WTC11 (cell line): ENCODE measurements at places on chromosomes 3 and 15.

- no peak for DNase-seq
Observed at GRCh38 chr15:55872471-55872870, 120.9 kb downstream of the NEDD4 start.

DNA sequence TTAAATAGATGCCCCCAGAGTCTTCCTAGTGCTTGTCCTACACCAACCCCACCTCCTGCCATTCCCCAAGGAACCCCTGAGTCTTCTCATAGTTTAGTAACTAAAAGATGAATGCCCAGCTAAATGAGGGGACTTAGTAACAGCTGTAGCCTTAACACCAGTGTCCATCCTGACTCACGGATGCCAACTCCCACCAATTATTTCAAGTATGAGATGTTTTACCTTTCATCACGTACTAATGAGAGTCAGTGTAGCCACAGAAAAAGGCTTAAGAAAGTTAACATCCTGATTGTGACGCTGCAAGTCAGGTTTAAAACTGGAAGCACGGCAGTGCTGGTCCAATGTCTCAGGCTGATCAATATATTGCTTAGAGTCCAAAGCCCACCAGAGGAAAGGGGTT lies 109.9 kb downstream of the FMN1 start:
- no peak for DNase-seq

DNA sequence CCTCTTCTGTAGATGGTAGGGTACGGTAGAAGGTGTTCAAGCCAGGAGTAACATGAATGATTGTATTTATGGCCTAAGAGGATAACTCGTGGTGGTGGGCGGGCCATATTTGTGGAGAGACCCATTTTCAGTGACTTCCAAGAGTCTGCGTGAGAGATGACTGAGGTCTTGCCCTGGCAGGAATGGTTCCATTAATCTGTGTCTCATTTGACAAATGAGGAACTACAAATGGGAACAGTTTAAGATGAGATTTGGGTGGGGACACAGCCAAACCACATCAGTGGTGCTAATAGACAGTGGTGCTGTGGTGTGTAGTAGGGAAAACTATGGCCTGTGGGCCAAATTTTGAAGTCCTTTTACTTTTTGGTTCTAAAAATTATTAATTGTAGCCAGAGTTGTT lies 47.1 kb downstream of the FLNB start:
- DNase-seq = no peak

DNA sequence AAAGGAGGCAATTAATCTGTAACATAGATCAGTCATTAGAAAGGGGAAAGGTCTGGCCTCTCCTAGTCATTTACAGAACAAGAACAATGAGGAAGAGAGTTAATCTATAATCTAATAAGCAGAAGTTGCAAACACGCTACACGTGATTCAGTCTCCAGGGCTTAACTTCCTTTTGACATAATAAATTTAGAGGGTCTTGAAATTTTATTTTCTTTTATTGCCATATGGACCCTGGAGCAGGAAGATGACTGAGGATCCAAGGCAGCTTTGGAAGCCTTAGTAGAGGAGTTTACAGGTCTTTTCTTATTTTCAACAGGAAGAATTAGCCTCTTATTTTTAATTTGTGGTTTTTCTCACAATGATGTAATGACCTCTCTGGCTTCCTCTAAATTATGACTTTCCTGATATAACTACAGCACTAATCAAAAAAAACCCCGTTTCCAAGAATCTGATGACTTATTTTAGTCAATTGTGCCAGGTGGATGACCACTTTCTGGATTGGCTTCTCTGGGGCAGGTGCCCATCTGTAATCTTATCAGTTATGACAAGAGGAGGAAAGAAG lies 32.2 kb downstream of the ADGRG7 start:
- DNase-seq = no peak

DNA sequence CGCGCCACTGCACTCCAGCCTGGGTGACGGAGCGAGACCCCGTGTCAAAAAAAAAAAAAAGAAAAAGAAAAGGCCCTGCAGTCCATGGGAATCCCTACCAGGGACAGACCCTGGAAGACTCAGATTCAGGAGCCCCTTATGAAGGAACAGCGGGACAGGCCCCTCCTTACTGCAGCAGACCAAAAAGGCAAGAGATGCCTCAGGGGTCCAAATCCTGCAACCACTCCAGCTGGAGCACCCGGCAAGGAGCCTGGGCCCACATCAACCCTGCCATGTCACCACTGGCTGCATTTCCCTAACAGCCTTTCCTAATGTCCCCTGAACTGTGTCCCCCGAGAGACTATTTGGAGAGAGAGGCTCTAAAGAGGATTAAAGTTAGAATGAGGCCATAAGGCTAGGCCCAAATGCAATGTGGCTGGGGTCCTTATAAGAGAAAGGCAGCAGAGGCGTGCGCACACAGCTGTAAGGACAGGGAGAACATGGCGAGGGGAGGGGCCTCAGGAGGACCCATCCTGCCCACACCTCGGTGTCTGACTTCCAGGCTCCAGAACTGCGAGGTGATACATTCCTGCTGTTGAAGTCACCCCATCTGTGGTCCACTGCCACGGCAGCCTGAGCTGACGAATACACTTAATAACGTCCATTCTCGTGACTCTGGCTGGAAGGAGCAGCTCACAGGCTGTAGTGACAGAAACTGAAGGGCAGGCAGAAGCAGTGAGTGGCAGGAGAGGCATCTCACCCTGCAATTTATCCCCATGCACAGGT lies 78.1 kb downstream of the ATP10A start:
- no peak for DNase-seq

GRCh38 chr3:126021224-126021623 lies 52.2 kb downstream of the ROPN1B start:
- no peak for DNase-seq

DNA sequence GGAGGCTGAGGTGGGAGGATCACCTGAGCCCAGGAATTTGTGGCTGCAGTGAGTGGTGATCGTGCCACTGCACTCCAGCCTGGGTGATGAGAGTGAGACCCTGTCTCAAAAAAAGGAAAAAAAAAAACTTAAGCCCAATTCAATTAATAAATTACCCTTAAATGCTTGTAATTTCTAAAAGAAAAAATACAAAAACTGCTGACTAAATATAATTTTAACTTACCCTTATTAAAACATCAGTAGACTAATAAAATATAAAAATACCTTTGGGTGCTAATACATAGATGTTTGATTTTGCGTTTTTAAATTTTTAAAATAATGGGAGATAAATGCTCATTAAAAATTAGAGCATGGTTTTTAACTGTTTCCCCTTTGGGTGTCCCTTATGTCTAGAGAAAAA lies 17.5 kb upstream of the SLC25A26 start:
- no peak for DNase-seq

DNA sequence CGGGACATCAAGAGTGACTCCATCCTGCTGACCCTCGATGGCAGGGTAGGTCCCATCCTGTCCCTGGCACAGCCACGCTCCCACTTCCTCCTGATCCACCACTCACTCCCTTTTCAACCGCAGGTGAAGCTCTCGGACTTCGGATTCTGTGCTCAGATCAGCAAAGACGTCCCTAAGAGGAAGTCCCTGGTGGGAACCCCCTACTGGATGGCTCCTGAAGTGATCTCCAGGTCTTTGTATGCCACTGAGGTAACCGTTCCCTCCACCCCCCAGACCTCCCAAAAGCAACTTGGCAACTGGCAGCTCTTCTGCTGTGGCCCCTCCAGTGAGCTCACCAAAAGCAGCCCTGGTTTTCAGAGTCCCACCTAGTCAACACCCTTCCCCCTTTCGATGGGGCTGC lies 9.4 kb downstream of the ANKRD63 start:
- DNase-seq = no peak

DNA sequence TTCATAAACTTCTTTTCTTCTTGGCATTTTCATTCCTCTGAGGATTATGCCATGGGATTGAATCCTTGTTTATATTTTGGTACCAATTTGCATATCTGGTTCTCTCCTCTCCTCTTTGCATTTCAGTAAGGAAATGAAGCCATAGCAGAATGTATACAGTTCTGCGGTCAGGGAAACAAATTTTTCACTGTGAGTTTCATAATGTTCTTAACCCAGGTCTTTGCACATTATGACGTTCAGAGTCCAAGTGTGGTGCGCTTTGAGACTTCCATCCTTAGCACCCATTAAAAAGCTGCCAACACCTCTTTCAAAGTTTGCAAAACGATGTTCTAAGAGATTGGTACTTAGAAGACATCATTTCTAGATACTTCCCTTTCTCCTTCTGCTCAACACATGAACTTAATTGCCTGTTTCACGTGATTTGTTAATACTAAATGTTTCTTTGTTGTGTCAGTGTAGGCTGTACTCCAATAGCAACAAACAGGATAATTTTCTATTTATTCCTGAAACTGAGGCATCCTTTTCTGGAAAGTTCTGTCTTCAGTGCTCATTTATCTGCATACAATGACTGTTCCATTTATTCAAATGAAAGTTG lies 953.1 kb upstream of the NR2F2 start:
- no peak for DNase-seq

GRCh38 chr15:44199393-44199792 lies 4.3 kb upstream of the FRMD5 start:
- no peak for DNase-seq

- no peak for DNase-seq
Observed at GRCh38 chr15:25611603-25612002, 172.8 kb upstream of the UBE3A start.

DNA sequence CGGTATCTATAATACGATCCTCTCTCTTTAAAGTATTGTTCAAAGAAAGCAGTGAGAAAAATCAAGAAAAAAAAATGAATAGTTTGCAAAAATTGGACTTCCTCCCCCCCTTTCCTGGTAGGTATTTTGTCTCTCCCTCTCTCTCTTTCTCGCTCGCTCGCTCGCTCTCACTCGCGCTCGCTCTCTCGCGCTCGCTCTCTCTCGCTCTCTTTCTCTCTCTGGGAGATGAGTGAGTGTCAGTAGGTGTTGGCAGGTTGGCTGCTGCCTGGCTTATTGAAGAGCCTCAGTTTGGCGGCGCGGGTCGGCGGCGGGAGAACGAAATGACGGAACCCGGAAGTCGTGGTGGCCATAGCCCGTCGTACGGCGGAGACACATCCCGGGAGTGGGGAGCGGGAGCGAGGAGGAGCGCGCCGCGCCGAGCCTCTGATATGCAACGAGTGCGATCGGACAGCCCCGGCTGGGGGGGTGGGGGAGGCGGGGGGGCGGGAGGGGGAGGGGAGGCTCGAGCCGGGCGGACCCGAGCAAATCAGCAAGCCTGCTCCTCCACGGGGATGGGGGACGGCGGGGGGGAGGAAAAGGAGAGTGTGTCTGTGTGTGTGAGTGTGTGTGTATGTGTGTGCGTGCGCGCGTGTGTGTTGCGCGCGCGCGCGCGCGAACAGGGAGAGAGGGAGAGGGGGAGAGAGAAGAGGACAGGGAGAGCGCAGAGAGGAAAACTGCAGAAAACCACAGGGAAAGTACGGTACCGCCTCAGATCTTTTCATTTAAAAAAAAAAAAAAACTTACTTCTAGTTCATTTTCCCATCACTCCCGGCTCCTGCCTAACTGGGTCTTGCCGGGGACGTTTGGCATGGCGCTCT lies at the start of gene MEIS2:
TSS of gene MEIS2 (minus strand) at position 441 of the 857 bp plus-strand sequence. CDS start 1,083 bp downstream, outside the sequence.
- peak; percentile 87 for DNase-seq

GRCh38 chr15:73777741-73778140 lies 24.6 kb upstream of the INSYN1 start:
- no peak for DNase-seq

DNA sequence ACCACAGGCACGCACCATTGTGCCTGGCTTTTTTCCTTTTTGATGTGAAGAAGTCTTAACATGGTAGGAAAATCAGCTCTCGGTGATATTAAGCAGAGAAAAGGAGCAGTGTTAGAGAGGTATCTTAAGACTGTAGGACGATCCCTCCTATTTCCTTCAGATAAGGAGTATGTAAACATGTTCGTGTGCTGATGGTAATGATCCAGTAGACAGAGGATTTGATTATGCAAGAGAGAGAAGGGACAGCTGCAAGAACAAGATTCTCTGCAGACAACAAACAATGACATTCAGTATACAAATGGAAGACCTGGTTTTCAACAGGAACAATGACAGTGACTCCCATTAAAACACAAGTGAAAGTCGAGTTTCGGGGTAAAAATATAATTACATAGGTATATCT lies 95.1 kb upstream of the MELTF start:
- no peak for DNase-seq

GRCh38 chr15:89118481-89118989 lies 30.3 kb downstream of the ABHD2 start:
- DNase-seq = no peak

GRCh38 chr3:112647122-112647521 lies 6.2 kb upstream of the CCDC80 start:
- no peak for DNase-seq

- DNase-seq = no peak
Observed at GRCh38 chr3:161351330-161351729, 20.0 kb downstream of the SPTSSB start.

DNA sequence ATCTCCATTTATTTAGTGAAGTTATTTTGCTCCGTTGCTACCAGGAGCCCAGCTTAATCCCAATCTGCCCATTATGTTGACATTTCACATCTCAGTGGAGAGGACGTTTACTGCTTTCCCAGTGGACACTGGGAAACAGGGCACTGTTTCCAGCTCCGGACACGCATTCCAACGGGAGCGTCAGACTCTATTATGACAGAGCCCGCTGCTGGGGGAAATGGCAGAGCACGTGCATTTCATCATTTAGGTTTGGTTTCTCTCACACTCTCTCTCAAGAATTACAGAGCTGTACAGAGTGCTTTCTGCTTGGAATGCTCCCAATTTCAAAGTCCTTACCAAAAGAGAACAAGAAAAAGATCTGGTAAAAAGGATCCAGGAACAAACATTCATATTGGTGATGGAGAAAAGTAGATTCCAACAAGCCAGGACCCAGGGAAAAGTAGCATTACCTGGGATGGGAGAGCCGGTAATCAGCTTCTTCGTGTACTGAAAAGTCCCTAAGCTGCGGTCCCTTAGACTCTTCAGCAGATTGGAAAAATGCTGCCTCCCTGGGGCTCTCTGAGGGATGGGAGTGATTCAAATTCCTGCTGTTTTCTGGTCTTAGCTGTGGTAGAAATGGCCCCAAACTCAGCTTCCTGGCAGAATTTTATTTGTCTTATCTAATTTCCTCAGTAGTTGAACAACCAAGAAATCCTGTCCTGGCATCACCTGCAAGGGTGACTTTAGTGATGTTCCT lies 136.0 kb upstream of the THBS1 start:
- DNase-seq = no peak

DNA sequence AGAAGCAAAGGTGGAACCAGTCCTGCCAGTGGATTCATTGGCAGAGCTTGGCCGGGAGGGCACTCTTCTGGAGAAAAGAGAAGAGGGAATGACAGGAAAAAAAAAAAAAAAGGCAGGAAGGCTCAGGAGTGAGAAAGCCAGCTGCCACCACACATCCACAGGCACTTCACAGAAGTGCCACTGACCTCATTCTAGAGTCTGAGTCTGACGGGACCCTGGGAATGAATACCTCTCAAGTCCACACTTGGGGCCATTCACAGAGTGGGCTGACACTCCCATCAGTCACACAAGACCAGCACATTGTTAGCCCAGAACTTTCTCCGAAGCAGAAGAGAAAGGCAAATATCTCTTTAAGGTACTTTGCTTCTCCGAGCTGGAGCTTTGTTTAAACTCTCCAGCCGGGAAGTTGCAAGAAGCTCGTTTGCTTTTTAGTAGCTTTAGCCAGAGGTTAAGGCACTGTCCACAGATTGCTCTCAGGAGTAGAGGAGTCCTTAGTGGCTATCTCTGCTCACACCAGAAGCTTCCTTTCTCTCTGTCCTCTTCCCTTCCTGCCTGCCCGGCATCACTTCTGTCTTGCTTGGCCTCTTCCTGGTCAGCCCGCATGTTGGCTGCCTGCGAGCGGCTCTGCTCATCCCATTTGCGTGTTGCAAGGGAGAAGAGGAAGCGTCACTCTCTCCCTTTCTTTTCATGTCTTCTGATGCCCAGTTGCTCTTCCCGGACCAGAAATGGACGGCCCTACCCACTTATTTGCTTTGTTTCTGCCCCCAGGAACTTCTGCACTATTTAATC lies 53.8 kb downstream of the CMTM6 start:
- DNase-seq = no peak

- no peak for DNase-seq
Observed at GRCh38 chr3:71494212-71494611, 89.3 kb downstream of the FOXP1 start.
